ENCODE measurements at places on chromosomes 6 and 20. TPM values are rescaled to one million over a fixed set of nuclear protein-coding genes. Genes with fewer than 3 reads are reported as not detected.

DNA sequence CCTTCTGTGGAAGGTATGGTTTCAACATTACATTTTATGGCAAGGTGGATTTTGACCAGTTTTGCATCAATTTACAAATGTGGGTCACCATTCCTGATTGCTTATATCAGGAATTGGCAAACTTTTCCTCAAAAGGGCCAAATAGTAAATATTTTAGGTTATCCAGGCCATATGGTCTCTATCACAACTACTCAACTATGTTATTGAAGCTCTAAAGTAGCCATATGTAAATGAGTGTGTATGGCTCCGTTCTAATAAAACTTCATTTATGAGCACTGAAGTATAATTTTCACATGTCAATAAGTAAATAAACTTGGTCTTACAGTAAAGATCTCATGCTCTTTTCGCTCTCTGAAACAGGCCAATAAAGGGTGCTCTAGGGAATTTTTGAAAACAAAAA is 362.7 kb upstream of the SASH1 start:
- no peak overlapping the region for H3K4me3 ChIP-seq
- H3K4me1 ChIP-seq, result no peaks in the 10 kb centered on the region
- H3K27me3 ChIP-seq, result no peaks in the 10 kb centered on the region
- no peak for DNase-seq

- peak overlapping the region; percentile 84 for H3K27ac ChIP-seq
- H3K4me1 ChIP-seq, result peaks cover 13% of the 10 kb centered on the region
- DNase-seq, result no peak
- no peaks in the 10 kb centered on the region for H3K27me3 ChIP-seq
- peak overlapping the region; percentile 92 for H3K4me3 ChIP-seq
- no peaks in the 10 kb centered on the region for H3K36me3 ChIP-seq
Observed at GRCh38 chr20:1390581-1391403, 2.1 kb downstream of the FKBP1A start.

- H3K36me3 ChIP-seq, result no peaks in the 10 kb centered on the region
- no peak overlapping the region for H3K4me3 ChIP-seq
- no peaks in the 10 kb centered on the region for H3K4me1 ChIP-seq
- no peak overlapping the region for H3K27ac ChIP-seq
- no peaks in the 10 kb centered on the region for H3K27me3 ChIP-seq
- no peak for DNase-seq
Observed at GRCh38 chr6:54291146-54291545, 17.1 kb upstream of the TINAG start.

WFDC5 gene
- not detected for total RNA-seq

DNA sequence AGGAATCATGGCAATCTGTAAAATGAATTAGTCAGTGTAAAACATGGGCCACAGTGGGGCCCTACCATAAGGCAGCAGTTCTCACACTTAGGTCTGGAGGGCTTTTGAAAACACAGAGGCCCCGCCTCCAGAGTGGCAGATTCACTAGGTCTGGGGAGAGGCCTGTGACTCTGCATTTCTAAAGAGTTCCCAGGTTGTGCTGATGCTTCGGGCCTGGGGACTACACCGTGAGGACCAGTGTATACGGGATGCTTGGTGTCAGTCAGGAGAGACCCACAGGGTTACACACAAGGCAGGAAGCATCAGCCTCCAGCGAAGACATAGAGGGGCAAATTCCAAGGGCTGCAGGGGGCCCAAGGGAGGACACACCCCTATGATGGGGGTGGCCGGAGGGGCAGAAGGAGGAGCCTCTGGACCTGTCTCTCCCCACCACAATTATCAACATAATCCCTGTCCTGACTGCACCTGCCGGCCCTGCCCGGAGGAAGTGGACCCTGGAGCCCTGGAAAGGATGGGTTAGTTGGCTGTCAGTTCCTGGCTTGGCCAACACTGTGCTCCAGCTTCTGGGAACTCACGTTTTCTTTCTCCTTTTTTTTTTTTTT is 46.7 kb downstream of the FGD2 start:
- no peaks in the 10 kb centered on the region for H3K27me3 ChIP-seq
- H3K36me3 ChIP-seq, result no peaks in the 10 kb centered on the region
- DNase-seq, result no peak

GRCh38 chr6:4157506-4157905 is 22.1 kb upstream of the ECI2 start:
- H3K36me3 ChIP-seq, result no peaks in the 10 kb centered on the region
- H3K4me3 ChIP-seq, result no peak overlapping the region
- no peaks in the 10 kb centered on the region for H3K27me3 ChIP-seq
- H3K27ac ChIP-seq, result no peak overlapping the region
- no peaks in the 10 kb centered on the region for H3K4me1 ChIP-seq
- DNase-seq, result no peak

GRCh38 chr20:41463567-41463966 is 96.9 kb upstream of the EMILIN3 start:
- no peak overlapping the region for H3K4me3 ChIP-seq
- no peaks in the 10 kb centered on the region for H3K27me3 ChIP-seq
- no peaks in the 10 kb centered on the region for H3K4me1 ChIP-seq
- H3K27ac ChIP-seq, result no peak overlapping the region
- peaks cover 44% of the 10 kb centered on the region for H3K36me3 ChIP-seq

POPDC3 gene
- not detected for total RNA-seq

KCNQ5 gene
- total RNA-seq, result 4.5 TPM

CAP2 gene
- total RNA-seq, result 7.1 TPM

METTL24 gene
- total RNA-seq, result 2.0 TPM

BEND6 gene
- 1.3 TPM for total RNA-seq

CALHM4 gene
- total RNA-seq, result not detected

DHX16 gene
- 39.2 TPM for total RNA-seq

SIRPD gene
- not detected for total RNA-seq

OTOR gene
- not detected for total RNA-seq

BRPF3 gene
- 26.5 TPM for total RNA-seq

DNA sequence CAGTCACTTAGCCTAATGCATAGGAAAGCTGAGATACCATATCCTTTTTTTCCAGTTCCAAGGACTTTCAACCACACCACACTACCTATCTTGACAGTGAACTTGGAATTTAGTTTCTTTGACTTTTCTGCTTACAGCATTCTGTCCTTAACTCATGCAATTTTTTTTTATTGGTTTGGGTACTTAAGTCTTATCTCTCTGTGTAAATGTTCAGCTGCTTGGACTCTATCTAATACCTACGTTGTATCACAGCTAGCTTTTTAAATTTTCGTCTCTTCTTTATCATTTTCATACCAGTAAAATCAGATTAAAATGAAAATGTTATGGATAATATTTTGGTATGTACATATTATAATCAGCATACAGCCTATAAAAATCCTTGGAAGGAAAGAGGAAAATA is 106.9 kb upstream of the ADGRF1 start:
- no peak for DNase-seq
- no peaks in the 10 kb centered on the region for H3K4me1 ChIP-seq
- no peaks in the 10 kb centered on the region for H3K27me3 ChIP-seq
- H3K36me3 ChIP-seq, result no peaks in the 10 kb centered on the region
- no peak overlapping the region for H3K27ac ChIP-seq

GRCh38 chr6:143146186-143146851 is 85.6 kb downstream of the AIG1 start:
- H3K4me1 ChIP-seq, result no peaks in the 10 kb centered on the region
- no peaks in the 10 kb centered on the region for H3K36me3 ChIP-seq
- H3K27ac ChIP-seq, result no peak overlapping the region
- DNase-seq, result no peak
- H3K27me3 ChIP-seq, result no peaks in the 10 kb centered on the region
- no peak overlapping the region for H3K4me3 ChIP-seq

DNA sequence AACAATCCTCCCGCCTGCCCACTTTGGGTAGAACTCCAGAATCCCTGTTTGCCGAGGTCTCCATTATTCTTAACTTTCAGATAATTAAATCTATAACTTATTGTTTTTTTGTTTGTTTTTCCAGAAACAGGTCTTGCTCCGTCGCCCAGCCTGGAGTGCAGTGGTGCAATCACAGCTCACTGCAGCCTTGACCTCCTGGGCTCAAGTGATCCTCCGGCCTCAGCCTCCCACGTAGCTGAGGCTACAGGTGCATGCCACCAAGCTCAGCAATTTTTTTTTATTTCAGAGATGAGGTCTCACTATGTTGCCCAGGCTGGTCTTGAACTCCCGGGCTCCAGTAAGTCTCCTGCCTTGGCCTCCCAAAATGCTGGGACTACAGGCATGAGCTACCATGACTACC is 28.8 kb downstream of the ZMYND8 start:
- no peak overlapping the region for H3K4me3 ChIP-seq
- H3K27me3 ChIP-seq, result no peaks in the 10 kb centered on the region
- no peak for DNase-seq

DNA sequence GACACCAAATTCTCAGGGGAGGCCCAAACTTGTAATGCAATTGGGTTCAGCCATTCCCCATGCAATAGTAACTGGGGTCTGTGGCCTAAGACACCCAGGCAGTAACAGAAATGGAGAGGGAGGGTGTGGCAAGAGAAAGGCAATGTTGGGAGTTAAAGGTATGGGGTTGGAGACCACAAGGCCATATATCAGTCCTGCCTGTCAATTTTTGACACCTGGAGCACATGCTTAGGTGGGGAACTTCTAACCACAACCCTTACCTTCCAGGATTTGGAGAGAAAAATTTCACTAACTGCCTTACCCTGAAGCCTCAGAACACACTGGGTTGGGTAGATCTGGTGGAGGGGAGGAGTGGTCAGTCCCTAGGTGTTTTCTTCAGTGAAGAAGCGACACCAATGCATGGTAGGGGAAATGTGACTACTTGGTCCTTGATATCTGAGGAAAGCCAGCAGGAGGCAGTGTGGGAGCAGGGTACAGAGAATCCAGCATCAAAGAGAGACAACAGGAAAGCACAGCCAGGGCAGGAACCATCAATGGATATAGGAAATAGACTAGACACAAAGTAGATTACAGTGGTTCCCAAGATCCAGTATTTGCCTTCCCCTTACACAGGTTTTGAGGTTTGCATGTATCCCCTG is 6.8 kb upstream of the USP49 start:
- no peaks in the 10 kb centered on the region for H3K4me1 ChIP-seq
- H3K4me3 ChIP-seq, result no peak overlapping the region
- H3K36me3 ChIP-seq, result peaks cover 36% of the 10 kb centered on the region
- H3K27me3 ChIP-seq, result no peaks in the 10 kb centered on the region
- no peak for DNase-seq
- H3K27ac ChIP-seq, result no peak overlapping the region

GRCh38 chr20:32006841-32007786 is 3.1 kb upstream of the CCM2L start:
- H3K27ac ChIP-seq, result no peak overlapping the region
- DNase-seq, result no peak
- H3K36me3 ChIP-seq, result no peaks in the 10 kb centered on the region
- no peaks in the 10 kb centered on the region for H3K4me1 ChIP-seq
- H3K4me3 ChIP-seq, result no peak overlapping the region

- H3K4me3 ChIP-seq, result peak overlapping the region; percentile 59
- H3K27me3 ChIP-seq, result no peaks in the 10 kb centered on the region
- H3K27ac ChIP-seq, result peak overlapping the region; percentile 64
- no peaks in the 10 kb centered on the region for H3K36me3 ChIP-seq
Observed at GRCh38 chr6:149482545-149483333, 2.1 kb downstream of the ZC3H12D start.

CCN2 gene
- 916 TPM for total RNA-seq

GRCh38 chr6:10411971-10412460 is 2.9 kb downstream of the TFAP2A start:
- peak overlapping the region; percentile 89 for H3K4me3 ChIP-seq
- no peak overlapping the region for H3K27ac ChIP-seq
- H3K27me3 ChIP-seq, result peaks cover 28% of the 10 kb centered on the region
- no peaks in the 10 kb centered on the region for H3K36me3 ChIP-seq
- no peak for DNase-seq

DNA sequence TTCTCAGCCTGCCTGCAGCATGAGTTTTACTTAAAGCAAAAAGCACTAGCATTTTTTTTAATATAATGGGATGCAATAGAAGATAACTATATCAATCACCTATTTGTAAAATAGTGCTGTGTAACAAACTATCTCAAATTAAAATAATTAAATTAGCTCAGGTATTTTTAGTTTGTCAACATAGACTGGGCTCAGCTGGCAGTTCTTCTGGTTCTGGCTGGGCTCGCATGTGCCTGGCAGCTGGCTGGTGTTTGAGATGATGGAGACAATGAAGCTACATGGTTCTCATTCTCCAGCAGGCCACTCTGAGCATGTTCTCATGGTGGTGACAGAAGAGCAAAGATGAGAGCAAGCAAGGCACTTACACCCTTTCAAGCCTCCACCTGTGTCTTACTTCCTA is 181.0 kb downstream of the PLCB1 start:
- no peak overlapping the region for H3K27ac ChIP-seq
- H3K4me3 ChIP-seq, result no peak overlapping the region
- DNase-seq, result no peak
- no peaks in the 10 kb centered on the region for H3K36me3 ChIP-seq

TFAP2A gene
- total RNA-seq, result 0.21 TPM

GRCh38 chr20:53901064-53901463 is 169.3 kb downstream of the BCAS1 start:
- H3K36me3 ChIP-seq, result no peaks in the 10 kb centered on the region
- H3K27me3 ChIP-seq, result no peaks in the 10 kb centered on the region

DNA sequence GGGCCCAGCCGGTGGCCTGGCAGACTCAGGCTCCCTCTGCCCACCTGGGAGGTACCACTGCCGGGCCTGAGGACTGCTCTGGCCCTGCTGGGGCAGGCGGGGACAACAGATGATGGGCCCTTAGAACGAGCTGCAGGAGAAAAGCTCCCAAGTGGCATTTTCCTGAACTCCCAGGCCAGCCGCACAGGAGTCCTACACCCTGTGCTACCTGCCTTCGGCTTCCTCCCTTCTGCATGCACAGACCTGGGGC is 41.3 kb downstream of the DSTN start:
- no peak for DNase-seq
- peaks cover 55% of the 10 kb centered on the region for H3K36me3 ChIP-seq
- no peak overlapping the region for H3K4me3 ChIP-seq

DNA sequence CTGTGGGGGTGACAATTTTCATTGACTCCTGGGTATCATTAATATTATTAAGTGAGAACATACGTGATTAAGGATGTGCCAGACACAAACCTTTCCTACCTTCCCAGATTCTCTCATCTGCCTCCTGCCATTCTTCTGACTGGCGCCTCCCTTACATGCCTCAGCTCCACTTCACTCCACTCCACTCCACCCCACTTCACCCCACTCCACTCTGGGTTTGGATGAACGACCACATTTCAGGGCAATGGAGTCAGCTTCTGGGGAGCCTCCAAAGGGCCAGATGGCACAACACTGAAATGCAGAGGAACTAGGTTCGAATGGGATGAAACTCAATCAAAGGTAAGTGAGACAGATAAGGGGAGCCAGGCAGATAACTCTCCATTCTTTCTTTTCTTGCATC is 40.5 kb upstream of the LRRC1 start:
- H3K36me3 ChIP-seq, result no peaks in the 10 kb centered on the region
- H3K27me3 ChIP-seq, result no peaks in the 10 kb centered on the region
- no peaks in the 10 kb centered on the region for H3K4me1 ChIP-seq

HS3ST5 gene
- total RNA-seq, result not detected

- no peak overlapping the region for H3K27ac ChIP-seq
- H3K4me1 ChIP-seq, result no peaks in the 10 kb centered on the region
- peaks cover 87% of the 10 kb centered on the region for H3K36me3 ChIP-seq
Observed at GRCh38 chr20:49948809-49949507, 12.8 kb downstream of the RNF114 start.

SLC22A16 gene
- not detected for total RNA-seq

All from ascending aorta (tissue), 2 donors.